ENCODE measurements at places on chromosomes 3 and 15.

- DNase-seq, result no peak
Observed at GRCh38 chr3:18650731-18651130, 225.6 kb upstream of the SATB1 start.

DNA sequence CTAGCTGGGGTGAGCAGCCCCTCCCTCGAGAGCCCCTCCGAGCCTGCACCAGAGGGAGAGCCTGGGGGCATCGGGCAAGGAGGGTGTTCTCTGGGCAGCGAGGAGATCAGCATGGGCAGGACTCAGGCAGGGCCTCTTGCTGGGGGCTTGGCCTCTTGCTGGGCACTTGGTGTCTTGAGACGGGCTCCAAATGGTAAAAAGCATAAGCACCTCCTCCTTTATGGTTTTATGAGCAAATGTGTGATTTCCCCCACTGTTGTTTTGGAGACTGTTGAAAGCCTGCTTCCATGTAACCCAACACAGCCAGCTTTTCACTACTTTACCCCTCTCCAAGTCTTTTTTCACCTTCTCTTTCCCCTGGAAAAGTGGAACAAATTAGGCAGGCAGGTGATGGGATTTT lies 239.3 kb downstream of the TLE3 start:
- DNase-seq, result no peak

- no peak for DNase-seq
Observed at GRCh38 chr15:52278636-52279367, 16.8 kb downstream of the MYO5C start.

DNA sequence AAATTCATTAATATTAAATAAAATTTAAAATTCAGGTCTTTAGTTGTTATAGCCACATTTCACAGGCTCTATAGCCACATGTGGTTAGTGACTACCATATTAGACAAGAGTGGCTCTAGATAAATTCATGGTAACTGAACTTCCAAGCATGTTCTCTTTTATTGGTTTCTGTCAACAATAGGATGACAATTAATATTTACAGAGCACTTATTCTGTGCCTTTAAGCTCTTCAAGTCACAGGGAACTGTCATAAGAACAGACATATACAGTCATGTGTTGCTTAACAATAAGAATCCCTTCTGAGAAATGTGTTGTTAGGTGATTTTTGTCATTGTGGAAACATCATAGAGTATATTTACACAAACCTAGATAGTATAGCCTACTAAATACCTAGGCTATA lies 38.8 kb upstream of the SLC25A36 start:
- DNase-seq, result no peak

- DNase-seq, result no peak
Observed at GRCh38 chr15:43251185-43251870, 15.4 kb downstream of the TGM5 start.

GRCh38 chr3:176861137-176861536 lies 336.1 kb downstream of the TBL1XR1 start:
- no peak for DNase-seq

DNA sequence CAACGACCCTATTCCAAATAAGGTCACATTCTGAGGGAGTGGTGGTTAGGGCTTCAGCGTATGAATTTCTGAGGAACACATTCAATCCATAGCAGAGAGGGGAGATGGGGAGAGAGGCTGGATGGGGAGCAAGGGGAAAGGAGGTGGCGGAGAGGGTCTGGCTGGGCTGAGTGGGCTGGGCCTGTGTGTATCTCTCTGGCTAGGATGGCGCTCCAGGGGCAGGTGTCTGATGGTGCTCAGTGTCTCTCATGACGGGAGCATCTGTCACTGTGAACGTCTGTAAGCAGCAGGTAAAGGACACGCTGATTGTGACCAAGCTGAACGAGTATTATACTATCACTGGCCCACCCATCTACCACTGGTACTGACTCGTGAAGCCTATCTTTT lies 159.6 kb downstream of the XXYLT1 start:
- DNase-seq, result no peak

DNA sequence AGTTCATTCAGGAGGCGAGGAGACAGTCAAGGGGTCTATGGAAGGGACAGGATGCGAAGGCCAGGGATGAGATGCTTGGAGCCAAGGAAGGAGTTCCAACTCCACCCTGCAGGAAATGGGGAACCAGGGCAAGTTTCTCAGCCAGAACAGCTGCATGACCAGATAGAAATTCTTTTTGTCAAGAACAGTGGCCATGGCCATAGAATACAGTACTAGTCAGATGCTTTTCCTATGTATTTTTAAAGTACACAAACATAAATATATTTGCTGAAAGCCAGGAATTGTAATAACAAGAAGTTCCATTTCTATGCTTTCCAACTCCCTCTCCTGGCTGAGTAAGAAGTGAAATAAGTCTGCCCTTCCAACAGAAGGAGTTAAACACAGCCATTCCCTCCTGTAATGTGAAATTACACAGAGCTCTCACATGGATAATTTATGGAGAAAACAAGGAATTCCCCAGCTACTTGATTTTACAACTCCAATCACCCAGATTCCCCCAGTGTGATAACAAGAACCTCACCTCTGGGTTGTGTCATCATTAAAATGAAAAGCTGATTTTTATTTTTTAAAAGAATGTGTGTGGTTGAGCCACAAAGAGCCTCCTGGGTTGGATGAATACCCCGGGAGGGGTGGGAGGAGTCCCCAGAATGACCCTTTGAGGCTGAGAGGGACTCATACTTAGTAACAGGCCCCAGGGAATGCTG lies 124.6 kb upstream of the ARHGEF3 start:
- DNase-seq, result no peak

DNA sequence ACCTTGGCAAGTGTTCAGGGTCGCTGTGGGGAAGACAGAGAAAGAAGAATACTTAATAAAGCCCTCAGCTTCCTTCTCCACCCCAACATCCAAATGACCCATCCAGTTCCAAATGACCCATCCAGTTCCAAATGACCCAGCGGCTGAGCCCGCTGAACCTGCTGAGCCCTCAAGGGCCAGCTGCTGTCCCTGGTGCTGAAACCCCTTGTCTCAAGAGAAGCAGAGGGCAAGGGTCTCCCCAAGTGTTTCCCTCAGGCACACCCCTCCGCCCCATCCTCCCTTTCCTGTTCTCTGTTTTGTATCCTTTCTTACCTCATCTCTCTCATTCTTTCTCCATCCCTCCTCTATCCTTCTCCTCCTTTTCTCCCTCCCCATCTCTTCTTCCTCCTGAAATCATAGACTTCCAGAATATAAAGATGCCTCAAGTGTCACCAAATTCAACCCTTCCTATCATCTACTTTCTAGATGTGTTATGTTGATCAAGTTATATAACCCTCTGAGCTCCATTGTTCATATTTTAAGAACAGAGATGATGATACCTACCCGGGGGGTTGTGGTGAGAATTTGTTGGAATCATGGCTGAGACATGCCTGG lies 29.0 kb downstream of the CCDC33 start:
- DNase-seq, result no peak

- DNase-seq, result no peak
Observed at GRCh38 chr3:66572938-66573710, 72.3 kb upstream of the LRIG1 start.

GRCh38 chr15:68421798-68422402 lies 10.1 kb downstream of the ITGA11 start:
- DNase-seq, result no peak

GRCh38 chr3:188962253-188963247 lies 209.2 kb upstream of the TPRG1 start:
- DNase-seq, result no peak

DNA sequence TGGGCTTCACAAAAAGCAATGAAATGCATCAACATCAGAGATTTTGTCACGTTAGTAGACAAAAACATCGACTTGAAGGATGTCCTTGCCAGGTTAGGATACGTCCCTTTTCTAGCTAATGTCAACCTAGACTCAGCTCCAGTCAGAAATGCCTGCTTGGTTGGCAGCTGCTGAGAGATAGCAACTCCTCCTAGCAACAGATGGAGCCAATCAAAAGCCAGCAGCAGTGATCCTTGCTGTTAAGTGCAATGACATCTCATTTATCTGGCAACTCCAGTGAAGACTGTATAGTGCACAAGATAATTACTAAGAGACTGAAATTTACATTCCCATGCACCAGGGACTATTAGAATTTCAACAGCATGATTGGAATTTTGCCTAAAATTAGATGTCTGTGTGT lies 424.1 kb downstream of the FGF12 start:
- DNase-seq, result peak; percentile 37

- DNase-seq, result no peak
Observed at GRCh38 chr15:96038650-96039049, 291.9 kb upstream of the NR2F2 start.

DNA sequence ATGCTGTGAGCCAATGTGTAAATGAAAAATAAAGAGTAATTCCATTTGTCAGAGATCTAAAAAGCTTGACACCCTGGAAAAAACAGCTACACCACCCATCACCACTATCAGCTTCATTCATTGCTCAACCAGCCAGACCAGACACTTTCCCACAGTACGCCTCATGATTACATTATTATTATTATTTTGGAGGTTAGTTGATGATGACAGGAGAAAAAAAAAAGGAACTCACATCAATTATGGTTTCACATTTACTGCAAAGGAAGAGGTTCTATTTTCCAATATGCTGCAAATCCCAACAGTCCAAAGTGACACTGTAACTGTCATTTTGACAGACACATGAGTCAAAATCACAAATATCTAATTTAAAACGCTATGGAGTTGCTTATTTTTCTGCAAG lies 134.7 kb upstream of the TSC22D2 start:
- DNase-seq, result no peak

- DNase-seq, result no peak
Observed at GRCh38 chr3:117192888-117193287, 483.3 kb downstream of the TUSC7 start.

Data from Ammon's horn (tissue), 1 donor.